ENCODE measurements at places on chromosomes 2 and 18. TPM values are rescaled to one million over a fixed set of nuclear protein-coding genes. Genes with fewer than 3 reads are reported as not detected.

- DNase-seq, result no peak
Measured at GRCh38 chr2:22530131-22530530, 854.8 kb upstream of the KLHL29 start.

DNA sequence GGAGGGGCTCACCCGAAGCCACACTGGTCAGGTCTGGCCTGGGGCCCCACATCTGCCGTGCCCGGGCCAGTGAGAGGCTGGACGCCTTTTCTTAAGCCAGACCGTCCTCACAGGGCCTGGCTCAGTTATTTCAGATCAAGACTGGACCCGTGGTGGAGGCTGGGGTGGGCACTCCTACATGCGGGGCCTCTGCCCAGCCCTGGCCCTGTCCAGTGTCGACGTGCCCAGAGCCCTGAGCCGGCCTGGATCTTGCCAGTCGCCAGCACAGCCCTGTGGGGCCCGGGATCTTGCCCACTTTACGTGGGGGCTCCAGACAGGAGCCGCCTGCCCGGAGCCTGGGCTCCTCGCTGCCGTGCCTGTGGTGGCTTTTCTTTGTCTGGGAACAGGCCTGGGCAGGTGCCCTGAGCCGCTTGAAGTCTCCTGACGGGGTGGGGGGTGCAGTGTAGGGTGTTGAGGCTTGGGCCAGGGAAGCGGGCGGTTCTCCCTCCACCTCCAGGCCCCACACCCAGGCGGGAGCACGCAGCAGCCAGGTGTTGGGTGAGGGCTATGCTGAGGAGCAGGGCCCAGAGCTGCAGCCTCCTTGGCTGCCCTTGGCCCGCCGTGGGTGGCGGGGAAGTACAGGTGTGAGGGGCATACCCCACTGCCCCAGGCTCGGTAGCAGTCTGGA is 6.0 kb downstream of the GPC1 start:
- DNase-seq, result no peak

CRYGC gene
- total RNA-seq, result not detected

GLI2 gene
- 49.1 TPM for total RNA-seq

DOK1 gene
- 22.4 TPM for total RNA-seq

DNA sequence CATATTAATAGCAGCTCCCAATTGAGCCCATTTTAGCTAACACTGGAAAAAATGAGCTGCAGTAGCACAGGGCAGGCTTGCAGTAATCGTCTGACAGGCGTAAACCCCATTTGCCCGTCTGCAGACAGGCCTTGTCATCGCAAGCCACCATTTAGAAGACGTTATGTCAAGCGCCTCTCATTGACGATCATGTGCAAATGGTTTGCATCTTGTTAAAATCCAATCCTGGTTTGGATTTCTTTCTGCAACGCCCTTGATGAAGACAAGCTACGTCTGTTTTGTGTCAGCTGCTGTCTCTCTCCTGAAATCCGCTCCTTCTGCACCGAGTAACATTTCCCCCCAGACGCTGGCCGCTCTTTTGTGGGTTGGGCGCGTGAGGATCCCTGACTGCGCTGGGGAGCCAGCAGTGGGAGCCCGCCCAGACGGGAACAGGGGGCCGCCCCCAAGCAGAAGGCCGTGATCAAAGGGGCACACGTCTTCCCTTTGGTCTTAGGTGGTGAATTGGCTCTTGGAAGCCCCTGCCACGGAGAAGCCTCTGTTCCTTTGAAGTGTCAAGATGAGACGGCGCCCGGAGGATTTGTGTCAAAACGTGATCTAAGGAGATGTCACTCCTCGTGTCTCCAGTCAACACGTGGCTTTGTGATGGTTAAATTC is 84.2 kb upstream of the GPC1 start:
- no peak for DNase-seq

DNA sequence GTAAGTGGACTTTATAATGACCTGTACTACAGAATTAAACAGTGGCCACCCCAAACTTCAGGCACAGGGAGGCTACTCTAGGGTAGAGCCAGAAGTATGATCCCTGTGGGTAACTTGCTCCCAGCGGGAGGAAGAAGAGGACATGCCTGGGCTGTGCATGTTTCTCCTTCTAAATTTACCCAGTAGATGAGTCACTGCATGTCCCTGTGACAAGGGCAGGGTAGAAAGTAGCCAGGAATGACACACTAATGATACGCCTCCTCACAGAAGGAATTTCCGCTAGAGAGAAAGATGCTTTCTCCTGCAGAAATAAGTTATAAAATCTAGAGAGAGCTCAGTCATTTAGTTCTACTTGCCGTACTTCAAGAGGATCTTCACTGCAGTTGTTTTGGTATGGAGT is 7.5 kb downstream of the ACYP2 start:
- DNase-seq, result no peak
